T-helper 2 cell treated with Interferon-gamma antibody and Interleukin-4, amounts not matched to agents 5 μg/mL and 100 μg/mL, for 36 hours (primary cell): ENCODE measurements at places on chromosomes 13 and 19.

DNA sequence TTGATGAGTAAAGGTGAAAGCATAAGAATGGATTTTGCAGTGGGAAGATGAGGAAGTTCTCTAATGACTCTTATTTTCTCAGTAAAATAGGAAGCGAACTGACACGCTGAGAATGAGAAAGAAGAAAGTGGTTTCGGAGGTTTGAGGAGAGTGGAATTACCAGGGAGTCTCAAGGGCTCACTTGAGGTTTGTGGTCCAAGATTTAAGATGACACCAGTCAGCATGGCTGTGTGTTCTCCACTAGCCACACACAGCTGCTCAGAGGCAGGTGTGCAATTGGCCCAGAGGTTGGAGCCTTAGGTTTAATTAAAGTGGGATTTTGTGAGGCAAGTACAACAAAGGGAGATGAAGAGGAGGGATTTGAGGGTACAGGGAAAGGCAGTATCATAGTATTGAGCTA is 99.6 kb upstream of the NBEA start:
- no peak for DNase-seq

DNA sequence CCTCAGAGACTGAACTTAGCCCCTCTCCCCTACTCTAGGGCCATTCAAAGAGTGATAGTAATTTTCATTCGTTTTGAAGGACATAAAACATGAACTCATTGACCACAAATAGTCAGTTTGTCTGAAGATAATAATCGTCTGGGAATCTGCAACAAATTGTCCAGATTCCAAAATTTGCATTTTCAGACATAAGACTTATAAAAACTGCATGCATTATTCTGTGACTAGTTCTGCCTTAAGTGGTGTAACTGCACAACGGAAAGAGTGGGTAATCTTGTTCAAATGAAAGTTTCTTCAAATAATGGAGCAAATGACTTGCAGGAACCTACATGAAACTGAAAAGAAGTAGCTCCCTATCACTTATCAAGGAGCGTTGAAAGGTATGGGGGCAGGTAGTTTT is 8.4 kb downstream of the CSNK1A1L start:
- no peak for DNase-seq

DNA sequence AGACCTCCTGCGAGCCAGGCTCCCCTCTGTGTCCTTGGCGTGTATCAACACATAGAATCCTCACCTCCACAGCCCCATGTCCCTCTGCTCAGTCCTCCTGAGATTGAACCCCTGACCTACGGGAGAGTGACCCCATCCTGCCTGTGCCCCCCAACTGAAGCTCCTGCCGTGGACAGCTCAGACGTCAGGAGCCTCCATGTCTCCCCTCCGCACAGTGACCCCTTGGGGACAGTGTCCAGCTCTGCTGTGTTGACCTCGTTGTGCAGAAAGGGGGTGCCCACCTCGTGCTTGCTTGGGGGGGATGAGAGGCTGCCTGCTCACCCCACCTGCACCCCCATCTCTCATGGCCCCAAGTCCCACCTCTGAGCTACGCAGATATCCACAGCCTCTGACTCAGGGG is 490 bp upstream of the SIGLEC9 start:
- DNase-seq, result no peak

GRCh38 chr13:70736622-70737317 is 628.5 kb upstream of the KLHL1 start:
- DNase-seq, result no peak

- no peak for DNase-seq
These were observed 410.5 kb downstream of the KCNRG start for GRCh38 chr13:50425772-50426171.

GRCh38 chr19:13689085-13689484 is 75.2 kb upstream of the MRI1 start:
- DNase-seq, result no peak

- no peak for DNase-seq
These were observed 13.4 kb downstream of the LYL1 start for GRCh38 chr19:13089139-13089856.

GRCh38 chr19:57406516-57407123 is 4.3 kb upstream of the ZNF17 start:
- peak; percentile 39 for DNase-seq

DNA sequence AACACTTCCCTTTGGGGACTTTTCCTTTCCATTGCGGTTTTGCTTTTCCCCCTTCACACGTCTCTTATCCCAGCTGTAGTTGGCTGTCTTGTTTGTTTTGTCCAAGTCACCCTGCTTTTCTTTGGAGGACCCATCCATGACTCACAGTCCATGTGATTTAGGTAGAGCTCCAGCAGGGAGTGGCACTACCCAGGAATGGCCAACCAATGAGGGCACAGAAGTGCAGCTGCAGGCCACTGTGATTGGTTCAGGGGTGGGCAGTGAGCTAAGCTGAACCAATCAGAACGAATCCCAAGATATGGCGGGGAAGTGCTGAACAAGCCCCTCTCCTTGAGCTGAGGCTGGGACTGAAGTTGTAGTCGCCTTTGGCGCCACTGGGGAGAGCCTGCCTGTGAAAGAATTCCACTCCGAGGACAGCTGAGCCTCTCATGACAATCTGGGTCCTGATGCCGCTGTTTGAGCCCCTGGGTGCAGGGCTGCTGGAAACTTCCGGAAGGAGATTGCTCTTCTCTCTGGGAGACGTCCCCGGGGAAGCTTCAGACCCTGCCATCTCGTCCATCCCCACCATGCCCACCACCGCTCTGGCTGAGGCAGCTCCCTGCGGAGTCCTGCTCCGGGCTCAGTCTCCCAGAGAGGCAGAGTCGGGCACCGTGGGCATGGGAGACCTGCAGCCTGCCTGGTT is 62.9 kb upstream of the URI1 start:
- no peak for DNase-seq

DNA sequence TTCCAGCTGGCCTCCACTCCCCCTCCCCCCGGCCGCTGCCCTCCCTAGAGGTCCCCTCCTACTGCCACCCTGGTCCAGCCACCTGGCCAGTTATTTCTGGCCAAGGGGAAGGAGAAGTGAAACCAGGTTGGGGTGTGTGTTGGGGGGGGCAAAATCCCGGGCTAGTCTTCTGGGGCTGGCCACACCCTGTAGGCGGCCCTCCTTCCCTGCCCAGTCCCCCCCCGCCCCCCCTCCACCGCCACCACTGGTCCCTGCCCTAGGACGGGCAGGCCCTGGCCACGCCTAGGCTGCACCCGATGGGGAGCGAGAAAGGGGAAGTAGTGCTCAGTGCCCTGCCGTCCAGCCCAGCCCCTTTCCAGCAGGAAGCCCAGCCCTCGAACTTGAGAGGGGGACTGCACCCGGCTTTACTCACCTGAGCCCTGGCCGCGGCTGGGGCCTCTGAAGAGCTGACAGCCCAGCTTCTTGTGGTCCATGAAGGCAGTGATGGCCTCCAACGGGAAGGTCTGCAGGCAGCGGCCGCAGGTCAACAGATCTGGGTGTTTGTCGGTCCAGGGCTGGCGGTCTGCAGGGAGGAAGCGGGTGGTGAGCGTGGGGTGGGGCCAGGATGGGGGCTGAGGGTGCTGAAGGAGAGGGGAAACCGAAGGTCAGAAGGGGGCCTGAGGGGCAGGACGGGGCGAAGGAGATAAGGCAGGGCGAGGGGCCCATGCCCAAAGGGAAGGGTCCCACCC is 813 bp downstream of the ZNF296 start:
- DNase-seq, result peak; percentile 43

DNA sequence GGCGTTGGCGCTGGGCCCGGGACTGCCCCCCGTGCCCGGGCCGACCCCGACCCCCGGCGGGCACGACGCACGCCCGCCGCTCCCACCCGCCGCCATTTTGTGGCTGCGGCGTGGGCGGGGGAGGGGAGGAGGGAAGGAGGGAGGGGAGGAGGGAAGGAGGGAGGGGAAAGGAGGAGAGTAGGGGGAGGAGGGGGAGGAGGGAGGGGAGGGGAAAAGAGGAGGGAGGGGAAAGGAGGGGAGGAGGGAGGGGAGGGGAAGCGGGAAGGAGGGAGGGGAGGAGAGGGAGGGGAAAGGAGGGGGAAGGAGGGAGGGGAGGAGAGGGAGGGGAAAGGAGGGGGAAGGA is at the start of gene BTBD2:
BTBD2 (minus strand) TSS at position 107 of the 343 bp plus-strand sequence; CDS start at position 96, 11 bp downstream.
- DNase-seq, result peak; percentile 46

DNA sequence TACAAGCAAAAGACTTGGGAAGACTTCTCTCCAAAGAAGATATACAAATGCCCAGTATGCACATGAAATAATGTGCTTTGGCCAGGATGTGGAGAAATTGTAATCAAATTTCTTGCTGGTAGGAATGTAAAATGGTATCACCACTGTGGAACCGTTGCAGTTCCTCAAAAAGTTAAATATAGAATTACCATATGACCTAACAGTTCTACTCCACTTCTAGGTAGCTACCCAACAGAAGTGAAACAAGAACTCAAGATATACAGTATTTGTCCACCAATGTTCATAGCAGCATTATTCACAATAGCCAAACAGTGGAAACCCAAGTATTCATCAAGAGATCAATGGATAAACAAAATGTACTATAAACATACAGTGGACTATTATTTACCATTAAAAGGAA is 95.0 kb upstream of the KLF5 start:
- no peak for DNase-seq

DNA sequence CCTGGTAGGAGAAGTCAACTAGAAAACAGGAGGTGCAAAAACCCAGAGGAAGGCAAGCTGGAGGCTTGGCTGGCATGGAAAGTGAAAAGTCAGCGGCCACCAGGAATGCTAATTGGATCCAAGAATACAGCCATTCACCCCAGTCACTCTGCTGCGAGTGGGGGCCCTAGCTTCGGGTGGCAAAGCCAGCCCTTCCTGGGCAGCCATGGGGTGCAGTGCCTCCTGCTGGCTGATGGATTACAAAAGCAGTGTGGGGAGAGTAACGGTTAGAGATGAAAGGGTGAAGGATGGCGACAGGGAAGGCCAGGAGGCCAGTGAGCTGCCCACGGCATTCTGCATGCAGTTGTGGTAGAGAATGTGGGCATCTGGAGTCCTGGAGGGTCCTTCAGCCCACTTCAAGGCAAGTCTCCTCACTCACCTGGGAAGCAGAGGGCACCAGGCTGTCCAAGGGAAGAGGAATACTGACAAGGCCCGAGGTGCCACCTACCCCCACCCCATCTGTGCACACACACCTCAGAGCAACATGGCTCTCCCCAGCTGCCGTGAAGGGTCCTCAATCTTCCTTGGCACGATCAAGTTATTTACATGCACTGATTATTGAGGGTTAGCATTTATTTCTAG is 20.3 kb upstream of the EPHX3 start:
- no peak for DNase-seq

GRCh38 chr13:91228108-91228507 is 119.4 kb upstream of the MIR17HG start:
- DNase-seq, result no peak

GRCh38 chr13:67238277-67238859 is 8.2 kb upstream of the PCDH9 start:
- DNase-seq, result no peak

DNA sequence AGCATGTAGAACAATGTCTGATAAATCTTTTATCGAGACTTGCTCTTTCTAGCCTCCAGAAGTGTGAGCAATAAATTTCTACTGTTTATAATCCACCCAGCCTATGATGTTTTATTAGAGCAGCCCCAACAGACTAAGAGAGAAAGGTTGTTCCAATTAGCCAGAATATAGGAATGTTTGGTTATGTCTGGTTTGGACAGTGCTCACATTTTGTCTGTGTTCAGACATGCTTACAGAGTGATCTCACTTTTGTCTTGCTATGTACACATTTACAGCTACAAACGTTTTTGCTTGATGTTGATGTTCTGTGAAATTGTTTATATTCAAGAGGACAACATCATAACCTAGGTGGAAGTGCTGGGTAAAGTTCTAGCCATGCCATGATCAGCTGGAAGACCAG is 18.0 kb upstream of the EVI5L start:
- DNase-seq, result no peak

DNA sequence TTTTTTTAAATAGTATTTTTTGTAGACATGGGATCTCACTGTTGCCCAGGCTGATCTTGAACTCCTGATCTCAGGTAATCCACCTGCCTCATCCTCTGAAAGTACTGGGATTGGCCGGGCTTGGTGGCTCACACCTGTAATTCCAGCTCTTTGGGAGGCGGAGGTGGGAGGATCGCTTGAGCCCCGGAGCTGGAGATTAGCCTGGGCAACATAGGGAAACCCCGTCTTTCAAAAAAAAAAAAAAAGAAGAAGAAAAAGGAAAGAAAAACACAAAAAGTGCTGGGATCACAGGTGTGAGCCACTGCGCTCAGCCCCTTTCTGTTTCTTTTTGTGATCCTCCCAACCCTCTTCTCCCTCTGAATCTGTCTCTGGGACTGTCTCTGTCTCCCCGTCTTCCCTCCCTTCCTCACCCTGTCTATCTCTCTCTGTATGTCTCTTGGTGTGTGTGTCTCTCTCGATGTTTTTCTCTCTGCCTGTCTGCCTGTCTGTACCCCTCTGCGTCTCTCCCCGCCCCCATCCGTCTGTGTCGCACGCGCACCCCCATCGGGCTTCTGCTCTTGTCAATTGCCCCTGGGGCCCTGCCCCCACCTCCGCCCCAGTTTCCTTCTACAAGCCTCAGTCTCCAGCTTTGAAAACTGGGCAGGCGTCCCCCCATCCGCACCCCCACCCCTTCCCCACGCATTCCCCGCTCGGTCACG is 540 bp upstream of the ZFP36 start:
- peak; percentile 73 for DNase-seq

DNA sequence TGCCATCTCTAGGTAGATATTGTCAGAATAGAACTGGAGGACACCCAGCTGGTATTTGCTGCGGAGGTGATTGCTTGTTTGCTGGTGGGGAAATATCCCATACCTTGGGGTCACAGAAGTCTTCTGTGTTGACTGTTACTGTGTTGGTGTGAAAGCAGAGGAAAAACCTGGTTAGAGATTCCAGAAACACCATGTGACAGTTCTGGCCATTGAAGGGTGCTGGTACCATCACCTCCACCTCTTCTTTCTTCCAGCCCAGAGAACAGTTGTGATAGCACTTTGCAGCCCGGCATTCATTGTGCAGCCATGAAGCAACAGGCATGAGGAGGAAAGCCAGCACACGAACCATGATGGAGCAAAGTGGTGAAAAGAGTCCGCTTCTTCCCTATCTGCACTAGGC is 4.9 kb upstream of the LHFPL6 start:
- no peak for DNase-seq

DNA sequence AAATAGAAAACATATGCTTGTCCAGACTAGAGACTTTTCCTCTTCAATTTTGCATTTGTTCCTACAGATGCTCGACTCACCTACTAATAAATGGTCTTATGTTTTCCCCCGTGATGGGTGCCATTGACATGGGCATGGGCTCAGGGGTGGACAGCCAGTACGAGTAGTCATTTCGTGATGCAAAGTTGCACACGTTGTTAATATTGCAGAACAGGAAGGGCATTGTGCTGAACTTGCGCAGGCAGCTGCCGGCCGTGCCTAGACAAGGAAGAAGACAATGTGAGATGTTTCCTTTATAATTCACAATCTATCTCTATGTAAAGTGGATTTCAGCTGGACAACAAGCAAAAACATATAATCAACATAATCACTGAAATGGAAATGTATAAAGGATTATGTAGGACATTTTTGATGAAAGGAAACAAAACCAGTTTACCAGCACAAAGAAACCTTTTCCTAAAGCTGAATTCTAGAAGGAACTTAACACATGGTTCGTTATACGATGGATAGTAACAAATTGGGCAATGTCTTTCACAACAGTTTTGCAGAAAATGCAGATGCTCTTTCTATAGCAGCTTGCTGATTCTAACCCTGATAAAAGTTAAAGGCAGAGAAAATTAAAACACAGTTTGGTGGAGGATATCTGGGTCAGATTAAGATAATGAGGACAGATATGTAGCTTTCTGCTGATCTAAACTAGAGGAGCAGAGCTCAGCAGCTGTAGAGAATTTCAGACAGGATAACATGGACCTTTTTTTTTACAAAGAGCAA is 145.7 kb downstream of the COL4A1 start:
- no peak for DNase-seq
